Activated gamma-delta T cell treated with Interleukin-2 at 50 U/mL for 16 hours (primary cell): ENCODE measurements at places on chromosomes 2 and 18.

DNA sequence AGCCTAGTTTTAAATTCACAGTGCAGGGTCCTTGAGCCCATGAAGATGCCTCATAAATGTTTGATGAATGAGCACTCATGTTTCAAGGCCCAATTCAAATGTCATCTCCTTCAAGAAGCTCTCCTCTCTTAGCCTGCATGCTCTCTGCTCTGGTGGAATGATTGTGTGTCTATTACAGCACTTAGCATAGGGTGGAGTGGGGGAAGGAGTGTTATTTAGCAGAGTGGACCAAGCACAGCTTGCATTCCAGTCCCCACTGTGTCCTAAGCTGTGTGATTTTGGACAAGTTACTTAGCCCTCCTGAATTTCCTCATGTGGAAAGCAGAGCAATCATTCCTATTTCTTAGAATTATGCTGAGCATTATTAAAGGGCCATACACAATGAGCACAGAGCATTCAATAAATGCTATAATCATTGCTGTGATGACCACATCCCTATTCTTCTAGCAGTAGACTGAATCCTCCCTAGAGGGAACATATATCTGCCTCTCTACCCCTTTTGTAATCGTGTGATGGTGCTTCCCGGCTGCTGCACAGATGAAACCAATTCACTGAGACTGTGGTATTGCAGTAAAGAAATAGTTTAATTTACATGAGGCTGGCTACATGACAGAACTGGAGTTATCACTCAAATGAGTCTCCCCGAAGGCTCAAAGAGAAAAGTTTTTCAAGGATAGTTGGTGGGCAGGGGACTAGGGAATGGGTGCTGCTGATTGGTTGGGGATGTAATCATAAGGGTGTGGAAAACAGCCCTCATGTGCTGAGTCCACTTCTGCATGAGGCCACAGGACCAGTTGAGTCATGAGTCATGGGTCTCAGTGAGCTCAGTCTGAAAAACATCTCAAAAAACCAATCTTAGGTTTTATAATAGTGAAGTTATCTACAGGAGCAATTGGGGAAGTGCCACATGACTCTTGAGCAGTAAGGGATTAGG lies 173.4 kb upstream of the NDUFV2 start:
- DNase-seq: no peak

DNA sequence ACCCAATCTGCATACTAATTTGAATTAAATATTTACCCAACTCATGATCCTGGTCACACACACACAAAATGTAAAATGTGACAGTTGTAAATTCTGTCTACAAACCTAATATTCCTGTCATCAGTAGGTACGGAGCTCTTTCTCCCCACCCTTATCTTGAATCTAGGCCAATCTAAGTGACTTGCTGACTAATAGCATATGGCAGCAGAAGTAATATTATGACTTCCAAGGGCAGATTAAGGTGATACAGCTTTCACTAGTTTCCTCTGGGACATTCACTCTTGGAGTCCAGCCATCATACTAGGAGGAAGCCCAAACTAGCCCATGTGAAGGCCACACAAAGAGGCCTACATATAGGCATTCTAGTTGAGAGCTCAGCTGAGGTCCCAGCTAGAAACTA lies 89.4 kb downstream of the TMEM131 start:
- no peak for DNase-seq

- DNase-seq: no peak
Measured at GRCh38 chr2:10504370-10504993, 56.4 kb upstream of the ODC1 start.

DNA sequence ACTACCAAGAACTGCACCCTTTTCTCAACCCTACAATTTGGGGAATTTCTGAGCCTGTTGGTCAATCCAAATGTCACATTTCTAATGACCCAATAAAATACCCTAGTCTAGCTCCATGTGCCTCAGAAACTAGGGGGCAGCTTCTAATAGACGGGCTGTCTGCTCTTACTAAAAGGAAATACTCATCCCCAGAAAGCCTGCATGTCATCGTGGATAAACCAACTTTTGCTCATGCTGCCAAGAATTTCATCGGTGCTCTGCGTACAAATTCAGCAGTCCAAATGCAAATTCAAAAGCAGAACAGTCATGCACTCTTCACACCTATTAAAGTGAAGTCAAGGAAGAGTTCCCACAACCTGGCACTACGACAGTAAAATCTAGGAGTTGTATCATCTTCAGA lies 377.3 kb downstream of the LNPK start:
- DNase-seq: no peak

DNA sequence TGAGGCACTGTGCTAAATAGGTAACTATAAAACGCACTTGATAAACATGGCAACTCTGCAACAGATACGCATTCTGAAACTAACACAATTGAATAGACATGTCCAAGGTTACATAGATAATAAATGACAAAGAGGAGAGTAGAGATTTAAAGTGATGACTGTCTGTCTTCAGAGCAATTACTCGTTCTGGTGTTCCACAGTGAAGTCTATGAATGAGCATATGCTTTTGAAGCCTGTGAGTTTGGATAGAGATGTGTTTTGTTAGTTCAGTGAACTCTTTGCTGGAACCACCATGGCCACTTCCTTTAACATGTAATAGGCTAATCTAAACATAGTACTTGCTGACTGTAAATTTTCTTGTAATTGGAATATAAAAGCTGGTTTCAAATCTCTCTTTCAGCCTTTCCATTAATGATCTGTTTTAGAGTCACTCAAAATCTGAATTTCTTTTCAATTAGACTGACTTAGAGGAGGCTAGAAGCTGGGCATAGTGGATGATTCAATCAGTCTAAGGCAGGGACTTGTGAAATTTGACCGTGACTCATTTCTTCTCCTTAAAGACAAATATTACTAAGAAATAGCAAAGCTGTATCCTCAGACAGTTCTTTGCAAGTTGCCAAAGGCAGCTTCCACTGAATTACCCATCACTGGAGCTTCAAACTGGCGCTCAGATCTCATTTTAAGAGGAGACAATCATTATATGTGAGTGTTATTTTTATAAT lies 1130.1 kb upstream of the CELF4 start:
- no peak for DNase-seq

- no peak for DNase-seq
Measured at GRCh38 chr2:81396417-81397019, 1092.0 kb upstream of the LRRTM1 start.

DNA sequence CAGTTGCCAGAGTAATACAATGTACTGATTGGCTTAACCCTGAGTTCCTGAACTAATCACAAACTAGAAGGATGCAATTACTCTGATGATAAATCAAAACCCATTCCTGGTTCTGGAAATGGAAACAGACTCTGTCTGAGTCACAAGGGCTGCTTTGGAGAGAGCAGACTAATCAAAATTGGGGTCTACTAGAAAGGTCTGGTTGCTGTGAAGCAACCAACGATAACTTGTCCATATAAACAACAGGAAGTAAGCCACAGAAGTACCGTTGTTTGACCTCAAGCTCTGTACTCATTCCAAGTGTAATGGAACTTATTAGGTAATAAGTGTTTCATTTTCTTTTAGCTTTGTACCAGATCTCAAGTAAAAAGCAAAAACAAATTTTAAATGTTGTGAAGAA lies 49.7 kb downstream of the RASGRP3 start:
- no peak for DNase-seq

GRCh38 chr2:54634564-54635511 lies 88.6 kb upstream of the EML6 start:
- DNase-seq: no peak

GRCh38 chr2:159044804-159045286 lies 76.4 kb downstream of the TANC1 start:
- DNase-seq: no peak

GRCh38 chr18:6055711-6056110 lies 160.4 kb upstream of the TMEM200C start:
- DNase-seq: no peak

- no peak for DNase-seq
Measured at GRCh38 chr18:35695803-35696202, 114.3 kb downstream of the GALNT1 start.

GRCh38 chr2:64859312-64860212 lies 129.6 kb upstream of the SLC1A4 start:
- DNase-seq: no peak

DNA sequence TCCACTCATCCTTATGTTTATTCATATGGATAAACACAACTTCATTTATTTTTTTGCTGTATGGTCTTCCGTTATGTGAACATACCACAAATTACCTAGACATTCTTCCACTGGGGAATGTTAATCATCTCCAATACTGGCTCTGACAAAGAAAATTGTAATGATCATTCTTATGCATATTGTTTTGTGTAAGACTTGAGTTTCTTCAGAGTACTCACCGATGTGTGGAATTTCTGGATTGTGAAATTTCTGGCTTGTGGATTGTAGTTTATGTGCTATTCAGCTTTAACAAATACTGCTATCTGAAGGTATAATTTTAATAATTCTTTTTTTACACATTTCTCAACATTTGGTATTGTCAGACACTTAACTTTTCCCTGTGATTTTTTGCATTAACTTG lies 212.2 kb upstream of the THUMPD2 start:
- DNase-seq: no peak

GRCh38 chr2:175461839-175462238 lies 280.3 kb upstream of the ATP5MC3 start:
- DNase-seq: no peak

DNA sequence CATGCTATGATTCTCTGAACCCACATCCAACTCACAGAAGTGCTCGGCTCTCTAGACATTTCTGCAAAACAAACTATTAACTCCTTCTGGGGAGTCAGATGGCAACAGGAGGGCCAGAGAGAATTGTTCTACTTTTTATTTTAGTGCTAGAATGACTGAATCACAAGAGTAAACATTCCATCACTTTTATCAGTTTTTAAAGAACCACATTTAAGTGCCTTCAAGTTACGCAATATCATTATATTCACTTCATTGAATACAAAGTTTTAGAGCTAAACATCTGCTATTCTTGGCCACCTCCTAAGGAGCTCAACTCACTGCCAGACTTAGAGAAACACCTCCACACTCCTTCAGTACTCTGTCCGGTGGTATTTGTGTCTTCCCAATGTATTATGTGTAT lies 22.4 kb downstream of the B4GALT6 start:
- no peak for DNase-seq

GRCh38 chr2:65392609-65393008 lies 39.8 kb downstream of the SPRED2 start:
- DNase-seq: no peak

DNA sequence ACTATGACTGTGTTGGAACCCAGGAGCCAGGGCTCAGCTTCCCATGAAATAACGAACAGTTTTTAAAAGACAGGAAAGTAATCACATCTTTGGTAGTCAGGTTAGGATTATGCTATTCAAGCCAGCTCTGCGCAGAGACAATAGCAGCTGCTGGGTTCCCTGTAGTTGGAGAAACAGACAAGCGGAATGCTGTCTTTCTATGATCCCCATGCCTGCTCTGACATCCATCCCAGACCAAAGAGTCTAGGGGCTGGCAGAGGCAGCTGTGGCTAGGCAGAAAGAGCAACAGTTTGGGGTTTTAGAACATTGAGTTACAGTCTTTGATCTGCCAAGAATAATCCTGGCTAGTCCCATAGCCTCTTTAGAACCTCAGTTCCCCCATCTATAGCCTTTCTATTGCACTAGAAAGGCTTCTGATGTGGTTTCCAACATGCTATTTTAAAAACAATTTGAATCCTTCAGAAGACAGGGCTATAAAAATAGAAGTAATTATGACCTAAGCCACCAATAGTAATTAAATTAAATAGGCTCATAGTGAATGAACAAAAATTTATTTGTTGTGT lies 146.8 kb downstream of the MTX2 start:
- DNase-seq: no peak

- no peak for DNase-seq
Measured at GRCh38 chr18:11310476-11311086, 161.2 kb upstream of the PIEZO2 start.

GRCh38 chr2:60463249-60463648 lies 90.2 kb downstream of the BCL11A start:
- no peak for DNase-seq

- DNase-seq: no peak
Measured at GRCh38 chr2:129866391-129866790, 113.1 kb upstream of the RAB6C start.

DNA sequence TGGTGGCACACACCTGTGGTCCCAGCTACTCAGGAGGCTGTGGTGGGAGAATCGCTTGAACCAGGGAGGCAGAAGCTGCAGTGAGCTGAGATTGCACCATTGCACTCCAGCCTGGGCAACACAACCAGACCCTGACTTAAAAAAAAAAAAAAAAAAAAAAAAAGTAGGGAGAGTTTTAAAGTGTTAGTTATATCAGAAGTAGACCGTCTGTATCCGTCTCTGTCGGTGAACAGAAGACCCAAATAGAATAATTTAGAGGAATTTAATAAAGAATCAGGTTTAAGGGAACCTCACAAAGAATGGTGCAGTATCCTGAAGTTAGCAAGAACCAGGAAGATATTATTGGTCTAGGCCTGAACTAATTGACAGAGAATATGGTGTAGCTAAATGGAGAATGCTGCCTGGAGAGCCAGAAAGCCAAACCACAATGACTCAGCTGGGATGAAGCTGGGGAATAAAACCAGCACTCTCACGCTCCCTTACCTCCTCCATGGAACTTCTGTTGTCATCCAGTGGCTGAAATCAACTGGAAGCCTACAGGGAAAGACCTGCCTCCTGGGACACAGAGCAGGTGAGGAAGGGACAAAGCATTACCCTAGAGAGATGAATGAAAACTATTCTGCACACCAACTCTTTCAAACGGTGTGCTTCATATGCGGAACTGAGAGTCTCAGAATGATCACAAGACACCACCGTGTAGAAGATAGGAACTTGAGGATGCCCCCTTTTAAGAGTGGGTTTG lies 39.1 kb upstream of the PLEKHM3 start:
- DNase-seq: no peak

DNA sequence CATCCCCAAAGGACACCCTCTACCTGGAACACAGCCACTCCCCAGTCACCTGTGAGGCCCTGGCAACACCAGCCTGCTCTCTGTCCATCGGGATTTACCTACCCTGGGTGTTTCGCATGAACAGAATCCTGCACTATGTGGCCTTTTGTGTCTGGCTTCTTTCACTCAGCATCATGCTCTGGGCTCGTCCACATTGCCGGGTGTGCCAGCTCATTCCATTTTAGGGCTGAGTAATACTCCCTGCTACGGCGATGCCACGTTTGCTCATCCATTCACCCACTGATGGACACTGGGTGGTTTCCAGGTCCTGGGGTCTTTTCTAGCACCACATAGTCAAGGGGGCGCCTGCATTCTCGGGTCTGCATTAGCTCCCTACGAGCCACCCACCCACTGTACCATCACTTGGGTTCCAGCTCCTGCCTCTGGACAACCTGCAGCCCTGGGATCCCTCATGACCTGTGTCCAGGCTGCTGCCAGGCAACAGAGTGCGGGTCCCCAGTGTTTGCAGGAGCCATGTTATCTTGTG lies 22.0 kb downstream of the KCNF1 start:
- DNase-seq: no peak

- no peak for DNase-seq
Measured at GRCh38 chr2:148998165-148998830, 40.2 kb upstream of the LYPD6B start.
